ENCODE measurements at places on chromosomes 7 and 10.
A peak's percentile ranks its signal among the peaks of the same experiment; 100 is the strongest.

- DNase-seq, result no peak
These were observed 275.8 kb downstream of the LRMDA start for GRCh38 chr10:75707080-75707840.

DNA sequence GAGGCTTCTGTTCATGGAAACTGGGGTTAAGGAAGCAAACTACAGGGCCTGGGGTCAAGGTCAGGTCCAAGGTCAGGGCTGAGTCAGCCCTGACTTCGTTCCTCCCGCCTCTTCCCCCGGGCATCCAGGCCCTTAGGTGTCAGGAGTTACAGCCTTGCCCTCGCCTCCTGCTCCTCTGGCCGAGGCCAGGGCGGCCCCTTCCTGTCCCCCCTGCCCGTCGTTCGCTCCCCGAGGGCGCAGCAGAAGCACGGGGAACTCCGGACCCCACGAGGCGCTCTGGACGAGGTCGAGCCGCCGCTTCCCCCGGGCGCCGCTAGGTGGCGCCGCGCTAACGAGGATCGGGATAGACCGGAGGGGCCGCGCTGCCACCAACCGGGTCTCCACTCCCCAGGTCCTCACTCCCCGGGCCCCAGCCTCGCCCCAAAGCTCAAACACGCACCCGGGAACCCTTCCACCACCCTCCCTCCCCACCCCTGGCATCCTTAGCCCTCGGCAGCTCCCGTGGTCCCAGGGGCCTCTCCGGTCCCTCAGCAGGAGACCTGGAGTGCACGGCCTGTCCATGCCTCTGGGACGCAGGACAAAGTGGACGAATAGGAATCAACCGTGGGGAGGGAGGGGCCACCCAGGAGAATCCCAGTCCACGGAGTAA is 59.2 kb upstream of the MYL10 start:
- DNase-seq, result peak; percentile 83

GRCh38 chr10:122494833-122495232 is 33.5 kb downstream of the HTRA1 start:
- DNase-seq, result no peak

GRCh38 chr7:101927802-101928201 is 110.4 kb downstream of the CUX1 start:
- DNase-seq, result no peak

DNA sequence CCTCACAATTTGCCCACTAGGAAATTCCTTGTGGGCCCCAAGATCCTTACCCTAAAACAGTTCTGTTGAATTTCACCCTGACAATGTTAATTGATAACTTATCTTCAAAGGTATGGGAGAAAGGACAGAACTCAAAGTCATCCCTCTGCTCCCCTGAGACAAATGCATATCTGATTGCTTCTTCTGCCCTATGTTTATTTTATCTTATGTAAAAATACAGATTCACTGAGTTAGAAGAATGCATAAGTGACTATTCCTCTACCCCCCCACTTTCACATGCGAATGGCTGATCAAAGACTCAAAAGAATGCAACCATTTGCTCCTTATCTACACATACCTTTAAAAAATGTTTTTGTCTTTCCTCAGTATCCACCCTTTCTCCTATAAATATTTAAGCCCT is 235.7 kb upstream of the SEMA3C start:
- no peak for DNase-seq

DNA sequence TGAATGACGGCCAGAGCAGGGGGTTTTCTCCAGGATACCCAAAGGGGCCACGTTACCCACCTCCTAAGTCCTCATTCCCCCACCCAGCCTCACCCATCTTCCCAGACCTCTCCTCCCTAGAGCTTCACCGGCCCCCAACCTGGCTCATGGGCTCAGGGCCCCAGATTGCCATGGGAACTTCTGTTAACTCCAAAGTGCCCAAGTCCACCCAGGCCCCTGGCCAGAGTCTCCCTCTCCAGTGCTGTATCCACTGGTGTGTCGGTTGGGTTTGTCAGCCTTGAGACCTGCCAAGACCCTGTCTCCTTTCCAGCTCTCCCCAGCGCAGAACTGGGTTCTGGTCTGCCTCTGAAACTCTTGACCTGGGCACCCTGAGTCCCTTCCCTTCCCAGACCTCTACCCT is 37.1 kb upstream of the ZMIZ2 start:
- DNase-seq, result no peak

- DNase-seq, result no peak
These were observed 255.3 kb downstream of the FZD1 start for GRCh38 chr7:91519241-91520158.

DNA sequence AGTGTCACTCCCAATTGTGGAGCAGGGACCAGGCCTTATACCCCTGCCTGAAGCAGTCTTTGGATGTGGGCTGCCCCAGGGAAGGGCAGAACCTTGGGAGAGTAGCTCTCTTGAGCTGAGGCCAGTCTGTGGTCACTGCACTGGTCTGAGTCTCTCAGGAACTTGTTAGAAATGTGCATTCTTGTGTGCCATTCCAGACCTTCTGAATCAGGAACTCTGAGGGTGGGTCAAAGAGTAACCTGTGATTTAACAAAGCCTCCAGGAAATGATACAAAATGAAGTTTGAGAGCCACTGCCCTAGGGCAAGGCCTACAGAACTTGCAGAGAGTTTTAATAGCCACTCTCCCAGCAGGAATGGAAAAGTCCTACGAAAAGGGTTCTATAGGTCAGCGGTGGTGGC is 68.1 kb downstream of the LYZL1 start:
- no peak for DNase-seq

DNA sequence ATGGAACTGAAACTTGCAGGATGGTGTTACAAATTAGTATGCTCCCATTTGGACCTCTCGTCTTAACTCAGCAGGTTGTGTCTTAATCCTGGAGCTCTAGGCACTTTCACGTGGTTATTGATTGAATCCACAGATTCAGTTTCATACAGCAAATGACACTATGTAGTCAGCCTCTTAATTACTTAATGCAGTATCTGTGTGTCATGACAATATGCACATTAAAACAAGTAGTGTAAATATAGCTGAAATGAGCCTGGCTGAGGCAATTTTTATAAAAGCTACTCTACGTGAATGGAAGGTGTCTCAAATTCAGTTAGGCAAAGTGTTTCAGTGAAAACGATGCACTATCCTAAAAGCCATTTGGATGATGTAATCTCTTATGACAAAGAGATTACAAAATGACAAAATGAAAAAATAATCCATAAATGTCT is 86.8 kb downstream of the CD36 start:
- DNase-seq, result no peak

DNA sequence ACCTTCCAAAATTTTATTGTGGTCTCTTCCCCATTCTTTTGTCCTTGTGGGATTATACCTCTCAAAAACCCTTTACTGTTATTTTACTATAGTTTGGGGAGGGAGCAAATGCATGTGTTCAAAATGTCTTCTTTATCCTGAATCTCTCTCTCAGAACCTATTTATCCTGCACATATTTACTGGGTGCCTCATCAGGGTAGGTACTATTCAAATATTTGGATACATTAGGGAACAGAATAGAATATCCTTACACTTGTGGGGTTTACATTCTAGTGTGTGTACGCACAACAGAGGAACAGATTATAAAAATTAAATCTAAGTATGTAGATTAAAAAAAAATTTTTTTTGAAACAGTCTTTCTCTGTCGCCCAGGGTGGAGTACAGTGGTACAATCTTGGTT is 48.6 kb downstream of the SCD start:
- no peak for DNase-seq

GRCh38 chr10:107631876-107632275 is 467.4 kb upstream of the SORCS1 start:
- DNase-seq, result no peak

GRCh38 chr10:128047991-128048818 is 78.0 kb downstream of the MKI67 start:
- DNase-seq, result peak; percentile 47

DNA sequence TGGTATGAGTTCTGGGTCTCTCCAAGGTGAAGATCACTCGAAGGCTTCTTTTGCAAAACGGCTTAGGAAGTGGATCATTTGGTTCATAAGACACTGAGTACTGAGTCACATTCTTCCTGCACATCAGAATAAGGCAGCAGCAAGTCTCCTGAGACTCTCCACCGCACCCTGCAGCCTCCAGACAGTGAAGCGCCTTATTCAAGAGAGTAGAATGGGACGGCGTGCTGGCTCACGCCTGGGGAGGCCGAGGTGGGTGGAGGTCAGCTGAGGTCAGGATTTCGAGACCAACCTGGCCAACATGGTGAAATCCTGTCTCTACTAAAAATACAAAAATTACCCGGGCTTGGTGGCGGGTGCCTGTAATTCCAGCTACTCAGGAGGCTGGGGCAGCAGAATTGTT is 70.3 kb downstream of the C10orf143 start:
- DNase-seq, result no peak

DNA sequence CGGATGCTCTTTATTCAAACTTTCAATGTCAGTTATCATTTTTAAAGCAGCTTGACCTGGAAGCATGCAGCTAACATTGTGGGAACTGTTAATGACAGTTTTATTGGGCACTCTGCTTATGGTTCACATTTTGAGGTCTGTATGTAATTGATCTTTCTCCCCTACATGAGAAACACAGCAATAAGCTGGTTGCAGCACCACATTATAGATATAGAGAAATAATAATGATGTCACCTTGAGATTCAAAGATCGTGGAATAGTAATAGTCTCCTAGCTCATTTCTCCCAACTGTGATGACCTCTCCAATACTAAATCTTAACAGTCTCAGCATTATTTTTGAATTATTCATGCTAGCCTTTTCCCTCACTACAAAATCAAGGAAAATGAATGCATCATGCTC is 22.7 kb upstream of the MGMT start:
- DNase-seq, result no peak

DNA sequence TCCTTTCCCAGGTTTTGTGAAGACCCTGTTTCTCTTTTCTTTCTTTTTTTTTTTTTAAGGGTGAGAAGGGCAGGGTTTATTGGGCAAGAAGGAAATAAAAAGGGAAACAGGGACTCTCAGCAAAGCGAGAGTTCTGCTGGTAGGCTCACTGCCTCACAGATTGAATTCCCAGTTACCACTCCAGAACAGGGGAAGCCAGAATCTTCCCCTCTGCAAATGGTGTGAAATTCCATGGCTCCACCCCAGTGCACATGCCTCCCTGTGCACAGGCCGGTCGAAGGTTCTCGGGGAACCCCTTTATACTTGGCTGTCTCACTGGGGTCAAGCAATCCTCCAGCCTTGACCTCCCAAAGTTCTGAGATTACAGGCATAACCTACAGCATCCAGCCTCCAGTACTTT is 10.5 kb upstream of the GUSB start:
- DNase-seq, result no peak

DNA sequence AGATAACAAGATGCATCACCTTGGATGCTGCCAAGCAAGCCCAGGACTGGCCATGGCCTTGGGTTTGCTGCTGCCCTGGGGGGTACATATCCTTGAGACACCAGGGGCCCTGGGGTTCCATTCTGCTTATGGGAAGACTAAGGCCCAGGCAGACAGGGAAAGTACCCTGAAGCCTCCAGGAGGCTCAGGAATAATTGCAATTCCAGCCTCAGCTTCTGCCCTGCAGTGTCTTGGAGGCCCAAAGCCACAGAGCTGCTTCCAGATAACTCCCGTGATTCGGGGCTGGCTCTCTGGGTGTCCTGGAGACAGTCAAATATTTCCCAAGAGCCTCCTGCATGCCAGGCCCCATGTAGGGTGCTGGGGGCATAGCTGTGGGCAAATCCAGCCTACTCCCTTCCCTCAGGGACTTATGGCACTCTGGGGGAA is 22.6 kb downstream of the MYL10 start:
- DNase-seq, result no peak

GRCh38 chr7:106515321-106515720 is 145.6 kb downstream of the CCDC71L start:
- DNase-seq, result no peak

DNA sequence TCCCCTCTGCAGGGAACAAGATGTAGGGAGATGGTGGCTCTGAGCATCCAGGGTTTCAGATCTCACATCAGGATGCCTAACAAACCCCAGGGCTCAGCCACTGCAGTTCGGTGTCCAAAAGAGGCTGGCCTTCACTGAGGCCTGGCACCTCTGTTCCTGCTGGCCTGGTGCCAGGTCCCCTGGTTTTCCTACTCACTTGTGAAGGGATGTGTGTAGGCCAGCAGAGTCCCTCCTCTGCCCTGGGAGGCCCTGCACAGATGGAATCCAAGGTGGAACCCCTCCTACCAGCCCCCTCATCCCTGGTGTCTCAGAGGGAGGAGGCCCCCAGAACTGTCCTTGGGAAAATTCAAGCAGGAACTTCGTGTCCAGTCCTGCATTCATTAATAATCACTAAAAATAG is 260.6 kb downstream of the CCSER2 start:
- no peak for DNase-seq

GRCh38 chr10:95785317-95785716 is 29.4 kb downstream of the ENTPD1 start:
- DNase-seq, result no peak

DNA sequence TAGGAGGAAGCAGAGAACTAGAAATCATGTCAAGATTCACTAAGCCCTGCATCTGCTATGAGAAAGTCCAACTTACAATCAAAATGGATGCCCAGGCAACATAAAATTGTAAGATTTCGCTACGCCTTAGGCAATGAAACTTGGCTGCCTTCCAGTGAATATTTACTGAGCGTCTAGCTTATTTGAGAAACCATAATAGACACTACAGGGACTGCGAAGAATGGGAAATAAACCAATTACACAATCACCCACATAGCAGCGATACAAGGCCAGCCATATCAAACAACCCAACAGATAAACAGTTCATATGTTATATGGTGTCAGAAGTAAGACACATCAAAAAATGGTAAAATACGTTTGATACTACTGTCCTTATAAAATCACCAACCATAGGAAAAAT is 545.0 kb upstream of the C7orf33 start:
- no peak for DNase-seq

GRCh38 chr7:82926477-82926876 is 236.2 kb downstream of the PCLO start:
- no peak for DNase-seq

DNA sequence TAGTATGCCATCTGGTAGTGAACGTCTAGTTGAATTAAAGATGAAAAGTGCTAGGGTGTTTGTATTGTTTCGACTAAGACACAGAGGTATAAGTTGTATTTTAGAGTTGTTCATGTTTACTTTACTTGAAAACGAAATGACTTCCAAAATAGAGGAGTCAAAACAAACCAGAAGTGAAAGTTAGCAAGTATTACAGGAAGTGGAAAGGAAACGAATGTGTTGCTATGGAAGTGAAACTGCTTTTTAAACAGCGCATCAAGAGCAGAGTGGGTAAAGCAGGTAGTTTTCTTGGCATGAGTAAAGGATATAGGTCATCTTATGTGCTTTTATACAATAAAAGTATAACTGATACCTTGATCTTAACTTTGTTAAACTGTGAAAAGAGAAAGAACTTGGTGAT is 20.0 kb upstream of the GALNTL5 start:
- DNase-seq, result no peak

DNA sequence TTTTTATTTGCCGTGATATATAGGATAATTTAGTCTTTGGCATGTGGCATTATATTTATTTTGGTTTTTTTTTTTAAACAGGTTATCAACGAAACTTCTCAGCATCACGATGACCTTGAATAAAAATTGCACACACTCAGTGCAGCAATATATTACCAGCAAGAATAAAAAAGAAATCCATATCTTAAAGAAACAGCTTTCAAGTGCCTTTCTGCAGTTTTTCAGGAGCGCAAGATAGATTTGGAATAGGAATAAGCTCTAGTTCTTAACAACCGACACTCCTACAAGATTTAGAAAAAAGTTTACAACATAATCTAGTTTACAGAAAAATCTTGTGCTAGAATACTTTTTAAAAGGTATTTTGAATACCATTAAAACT is 9.1 kb downstream of the VIM start:
- DNase-seq, result no peak

- DNase-seq, result no peak
These were observed 34.0 kb downstream of the LUC7L2 start for GRCh38 chr7:139393621-139394211.

GRCh38 chr7:67462781-67463191 is 466.2 kb downstream of the TYW1 start:
- DNase-seq, result no peak

All from activated naive CD4-positive, alpha-beta T cell treated with anti-CD3 and anti-CD28 coated beads, Interleukin-2, amount 10 ng/mL, durations not matched to agents 7 days and 5 days (primary cell).